ENCODE measurements at places on chromosomes 4 and X. TPM values are rescaled to one million over a fixed set of nuclear protein-coding genes. Genes with fewer than 3 reads are reported as not detected.

GRCh38 chrX:15269618-15270521 lies at the start of gene ASB9:
ASB9 (minus strand) TSS chrX:15270083; CDS start chrX:15269874, 209 bp downstream.
- peak; percentile 79 for DNase-seq

DNA sequence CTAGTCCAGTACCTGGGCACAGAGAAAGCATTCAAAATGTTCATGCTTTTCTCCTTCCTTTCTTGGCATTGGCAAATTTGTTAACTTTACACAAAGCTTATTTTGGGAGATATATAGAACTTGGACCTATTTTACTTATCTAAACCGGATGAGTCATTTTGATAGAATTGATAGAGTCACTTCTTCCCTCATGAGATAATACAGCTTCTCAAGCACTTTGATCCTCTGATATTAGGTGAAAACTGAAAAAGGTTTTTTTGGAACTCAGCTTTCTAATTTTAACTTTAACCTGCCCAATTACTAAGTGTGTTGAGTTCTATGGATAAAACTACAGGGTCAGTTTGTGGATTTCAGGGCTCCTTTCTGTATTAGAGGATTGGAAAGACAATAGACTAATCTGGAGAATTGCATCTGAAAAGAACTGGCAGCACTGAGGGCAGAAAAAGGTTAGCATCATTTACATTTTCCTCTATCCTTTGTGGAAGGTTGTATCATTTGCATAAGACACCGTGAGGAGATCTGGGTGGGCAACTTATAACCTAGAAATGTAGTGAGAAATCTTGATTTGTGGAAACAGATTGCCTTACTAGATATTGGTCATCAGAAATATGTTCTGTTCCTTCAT lies 2.4 kb downstream of the WDR44 start:
- no peak for DNase-seq

DNA sequence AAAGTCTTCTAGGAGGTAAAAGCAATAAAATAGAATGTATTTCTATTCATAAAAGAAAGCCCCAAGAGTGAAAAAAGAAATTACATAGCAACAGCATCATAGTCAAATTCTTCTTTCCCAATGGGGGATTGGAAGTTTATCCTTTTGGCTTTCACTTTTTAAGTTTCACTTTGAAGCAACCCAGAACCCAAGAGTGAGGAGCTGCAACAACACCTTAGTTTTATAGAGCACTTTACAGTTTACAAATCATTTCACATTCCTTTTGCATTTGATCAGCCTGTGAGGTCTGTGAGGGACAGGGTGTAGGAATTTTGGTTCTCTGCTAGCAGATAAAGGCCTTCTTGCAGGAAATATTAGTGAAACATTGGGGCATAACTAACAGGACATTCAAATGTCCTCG lies 112.0 kb upstream of the NDP start:
- no peak for DNase-seq

GRCh38 chr4:1834047-1834775 lies 21.7 kb downstream of the LETM1 start:
- DNase-seq: no peak

- peak; percentile 92 for DNase-seq
Measured at GRCh38 chr4:159487284-159487747, 384.4 kb downstream of the RAPGEF2 start.

- DNase-seq: peak; percentile 14
Measured at GRCh38 chr4:39932776-39933402, 44.8 kb downstream of the PDS5A start.

DNA sequence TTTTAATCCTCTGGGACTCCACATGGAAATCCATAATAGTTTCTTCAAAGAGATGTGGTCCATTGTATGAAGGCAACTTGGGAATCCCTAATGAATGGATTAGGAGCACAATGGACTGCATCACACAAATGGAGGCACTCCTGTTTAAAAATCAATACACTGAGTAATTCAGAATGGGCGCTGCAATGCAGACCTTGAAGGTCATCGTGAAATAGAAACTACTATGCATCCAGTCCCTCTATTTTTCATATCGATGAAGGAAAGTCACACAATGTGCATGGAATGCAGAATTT lies 98.8 kb upstream of the EGFL6 start:
- no peak for DNase-seq

- DNase-seq: peak; percentile 66
Measured at GRCh38 chr4:2583517-2583916, 47.1 kb downstream of the FAM193A start.

DNA sequence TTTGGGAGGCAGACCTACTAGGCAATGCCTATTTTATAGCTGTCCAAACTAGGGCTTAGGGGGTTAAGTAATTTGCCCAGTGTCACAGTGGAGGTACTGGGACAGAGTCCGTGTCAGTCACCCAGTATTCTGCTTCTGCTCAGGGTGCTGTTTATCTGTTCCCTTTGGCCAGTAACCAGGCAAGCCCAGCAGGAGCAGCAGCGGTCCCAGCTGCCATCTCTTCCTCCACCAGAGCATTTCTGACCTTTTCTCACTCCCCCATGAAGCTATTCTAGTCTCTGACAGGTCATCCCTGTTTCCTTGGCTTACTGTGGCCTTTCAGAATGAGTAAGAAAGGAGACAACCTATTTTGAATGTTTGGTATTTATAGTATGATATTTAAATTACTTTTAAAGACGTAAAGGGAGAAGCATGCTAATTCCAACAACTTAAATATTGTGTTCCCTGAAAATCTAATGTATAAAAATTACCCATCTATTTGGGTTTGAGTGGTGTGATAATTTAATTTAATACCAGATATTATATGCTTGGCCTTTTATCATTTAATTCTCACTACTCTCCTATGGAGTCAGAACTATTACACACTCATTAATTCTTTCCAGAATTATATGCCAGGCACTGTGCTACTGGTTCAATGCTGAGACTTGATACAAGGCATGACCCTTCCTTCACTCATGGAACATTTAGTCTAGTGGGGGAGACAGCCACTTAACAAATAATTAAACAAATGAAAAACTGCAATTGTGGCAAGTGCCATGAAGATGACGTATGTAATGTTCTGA lies 60.6 kb downstream of the RPS6KA3 start:
- DNase-seq: no peak

- DNase-seq: no peak
Measured at GRCh38 chr4:39243462-39243861, 61.1 kb downstream of the WDR19 start.

RLIM gene
- total RNA-seq: 16.1 TPM

CTAG1B gene
- not detected for total RNA-seq

All from stomach (tissue), 19 donors.